Stromal cell of bone marrow (primary cell): ENCODE measurements at places on chromosomes 3 and 15.

DNA sequence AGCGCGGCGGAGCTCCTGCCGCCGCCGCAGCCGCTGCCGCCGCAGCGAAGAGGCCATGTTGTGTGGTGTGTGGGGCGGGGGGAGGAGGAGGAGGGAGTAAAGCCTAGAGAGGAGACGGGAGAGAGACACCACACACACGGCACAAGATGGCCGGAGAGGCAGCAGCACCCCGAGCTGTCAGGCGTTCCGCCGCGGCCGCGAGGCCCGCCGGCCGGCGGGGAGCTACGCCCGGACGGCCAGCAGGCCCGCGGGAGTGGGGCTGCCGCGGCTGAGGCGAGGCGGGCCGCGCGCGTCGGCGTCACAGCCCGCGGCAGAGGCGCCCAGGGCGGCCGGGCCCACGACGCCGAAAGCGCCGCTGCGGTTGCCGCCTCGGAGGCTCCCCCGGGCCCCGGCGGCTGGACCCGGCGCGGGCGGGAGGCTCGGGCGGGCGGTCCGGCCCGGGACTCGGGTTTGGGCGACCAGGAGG, 17.4 kb upstream of the CHD2 start:
- DNase-seq, result no peak

- no peak for DNase-seq
These were observed 277.1 kb upstream of the UMPS start for GRCh38 chr3:124453189-124453588.

DNA sequence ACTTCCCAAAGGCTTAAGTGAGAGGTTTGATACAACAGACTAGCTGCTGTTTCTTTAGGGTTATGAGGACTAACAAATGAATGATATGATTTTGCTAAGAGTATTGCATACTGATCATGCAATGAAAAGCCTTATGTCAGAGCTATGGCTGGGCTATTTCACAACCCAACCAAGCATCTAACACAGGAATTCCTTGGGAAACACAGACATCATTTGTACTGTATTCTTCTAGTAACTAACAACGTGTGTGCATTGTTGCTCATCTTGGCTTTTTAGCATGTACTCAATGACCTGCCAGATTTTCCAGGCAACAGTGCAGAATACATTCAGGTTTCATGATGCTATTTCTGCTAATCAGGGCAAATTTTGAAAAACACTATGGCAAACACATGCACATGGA, 19.3 kb downstream of the PDZRN3 start:
- peak; percentile 63 for DNase-seq

DNA sequence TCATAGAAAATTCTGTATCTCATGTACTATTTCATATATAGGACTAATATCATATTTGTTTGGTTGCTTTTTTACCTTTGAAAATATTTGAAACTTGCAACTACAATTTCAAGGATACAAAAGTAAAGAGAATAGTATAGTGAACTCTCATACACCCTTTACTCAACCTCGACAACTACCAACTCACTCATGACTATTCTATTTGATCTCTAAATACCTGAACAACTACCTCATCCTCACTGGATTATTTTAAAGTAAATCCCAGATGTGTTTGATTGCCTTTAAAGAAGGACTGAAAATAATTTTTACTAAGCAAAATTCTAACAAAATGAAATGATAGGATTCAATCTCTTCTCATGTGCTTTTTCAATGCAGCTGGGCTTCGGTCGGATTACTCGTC, 12.1 kb downstream of the TMPRSS7 start:
- no peak for DNase-seq

DNA sequence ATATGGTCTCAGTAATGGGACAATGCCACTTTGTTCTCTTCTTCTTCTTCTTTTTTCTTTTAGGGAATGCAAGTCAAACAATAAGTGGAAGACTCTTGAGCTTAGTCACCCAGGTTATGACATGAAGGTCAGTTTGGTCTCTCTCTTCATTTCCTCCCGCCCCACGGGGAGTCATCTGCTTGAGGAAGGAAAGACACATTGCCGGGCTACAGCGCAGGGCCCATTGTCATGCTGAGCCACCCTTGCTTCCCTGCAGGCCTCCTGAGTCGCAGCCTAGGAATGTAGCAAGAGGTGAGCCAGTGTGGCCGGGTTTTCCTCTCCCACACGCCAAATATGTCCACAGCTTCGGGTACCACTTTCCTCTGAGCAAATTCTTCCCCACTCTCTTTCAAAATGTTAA, 47.6 kb downstream of the RAP2B start:
- no peak for DNase-seq

DNA sequence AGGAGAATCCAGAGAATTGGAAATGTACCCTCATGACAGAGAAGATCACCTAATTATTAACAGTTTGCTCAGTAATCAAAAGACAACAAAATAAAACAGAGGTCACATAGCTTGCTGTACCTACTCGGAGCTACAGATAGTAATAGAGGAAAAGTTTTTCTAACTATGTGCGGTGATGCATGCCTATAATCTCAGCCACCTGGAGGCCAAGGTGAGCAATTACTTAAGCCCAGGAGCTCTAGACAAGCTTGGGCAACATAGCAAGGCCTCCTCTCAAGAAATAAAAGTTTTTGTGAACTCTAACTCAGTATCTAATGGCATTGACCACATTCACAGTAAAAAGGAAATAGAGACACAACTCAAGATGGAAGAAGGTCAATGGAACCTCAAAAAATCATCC, 243.6 kb downstream of the ATP8B4 start:
- no peak for DNase-seq

GRCh38 chr3:178389258-178389657, 147.0 kb upstream of the KCNMB2 start:
- DNase-seq, result no peak

DNA sequence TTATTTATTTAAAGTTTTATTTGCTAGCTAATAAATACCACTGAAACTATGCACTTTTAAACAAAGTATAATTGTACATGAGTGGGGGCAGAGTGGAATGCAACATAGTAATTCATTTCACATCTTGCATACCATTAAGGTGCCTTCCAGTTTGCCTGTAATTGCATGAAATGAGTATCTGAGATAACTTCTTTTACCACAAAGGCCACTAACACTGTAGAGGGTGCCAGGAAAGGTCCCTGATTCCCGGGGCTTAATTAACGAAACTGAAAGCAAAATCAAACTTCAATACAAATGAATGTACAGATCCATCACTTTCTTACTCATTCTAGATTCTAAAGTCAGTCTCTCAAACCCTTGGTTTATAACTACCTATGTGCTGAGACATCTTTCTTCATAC, 2.1 kb downstream of the CD47 start:
- DNase-seq, result no peak

DNA sequence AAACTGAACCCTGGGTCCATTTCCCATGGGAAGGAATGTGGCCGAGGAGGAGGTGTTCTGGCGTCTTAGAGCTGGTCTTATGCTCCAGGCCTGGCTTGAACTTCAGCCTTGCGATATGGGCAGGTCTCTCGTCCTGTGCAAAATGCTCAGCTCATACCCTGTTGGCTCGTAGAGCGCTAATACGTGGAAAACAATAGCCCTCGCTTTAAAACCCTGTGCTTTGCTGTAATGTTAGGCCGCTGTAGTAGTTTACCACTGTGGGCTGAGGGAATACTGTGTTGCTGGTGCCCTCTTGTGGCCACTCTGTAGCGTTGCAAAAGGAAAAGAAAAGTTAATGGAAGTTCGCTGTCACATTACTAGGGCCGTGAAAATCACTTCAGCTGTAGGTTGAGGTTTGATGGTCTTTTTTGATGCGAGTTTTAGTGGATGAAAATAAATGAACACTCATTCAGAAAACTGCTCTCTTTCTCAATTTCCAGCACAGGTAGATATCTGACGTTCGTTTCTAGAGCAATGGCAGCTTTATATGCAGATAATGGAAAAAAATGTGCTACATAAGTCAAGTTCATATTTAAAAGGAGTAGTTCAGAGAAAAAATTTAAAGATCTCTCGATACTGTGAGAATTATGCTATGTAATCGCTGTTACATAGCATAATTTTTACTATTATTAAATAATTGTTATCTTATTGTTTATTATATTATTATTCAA, 92.9 kb downstream of the MCTP2 start:
- DNase-seq, result peak; percentile 36

DNA sequence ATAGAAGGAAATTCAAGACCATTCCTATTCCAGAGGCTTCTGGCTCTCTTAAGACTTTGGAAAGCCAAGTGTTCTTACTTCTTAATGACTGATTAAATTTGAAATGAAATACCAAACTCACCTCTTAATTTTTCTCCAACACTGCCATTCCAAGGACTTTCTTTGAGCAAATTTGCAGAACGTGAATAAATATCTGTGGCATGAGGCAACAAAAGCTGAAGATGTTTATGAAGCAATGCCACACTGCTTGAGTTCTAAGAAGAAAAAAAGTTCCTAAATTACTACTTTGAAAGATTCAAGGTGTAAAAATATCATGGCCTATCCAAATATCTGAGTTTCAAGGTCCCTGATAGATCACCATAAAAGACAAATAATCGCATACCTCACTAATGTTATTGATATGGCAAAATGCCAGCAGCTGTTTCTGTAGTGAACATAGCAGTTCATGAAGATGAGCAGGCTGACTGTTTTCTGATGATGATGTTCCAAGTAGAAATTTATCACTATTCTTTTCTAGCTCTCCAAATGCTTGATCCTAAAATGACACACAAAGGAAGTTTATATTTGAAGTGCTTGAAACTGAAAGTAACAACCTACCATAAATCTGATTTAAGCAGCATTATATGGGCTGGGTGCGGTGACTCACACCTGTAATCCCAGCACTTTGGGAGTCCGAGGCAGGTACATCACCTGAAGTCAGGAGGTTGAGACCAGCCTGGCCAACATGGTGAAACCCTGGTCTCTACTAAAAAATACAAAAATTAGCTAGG, 104.4 kb downstream of the HERC1 start:
- DNase-seq, result no peak

- DNase-seq, result no peak
These were observed 395.3 kb downstream of the IL5RA start for GRCh38 chr3:2714834-2715233.

DNA sequence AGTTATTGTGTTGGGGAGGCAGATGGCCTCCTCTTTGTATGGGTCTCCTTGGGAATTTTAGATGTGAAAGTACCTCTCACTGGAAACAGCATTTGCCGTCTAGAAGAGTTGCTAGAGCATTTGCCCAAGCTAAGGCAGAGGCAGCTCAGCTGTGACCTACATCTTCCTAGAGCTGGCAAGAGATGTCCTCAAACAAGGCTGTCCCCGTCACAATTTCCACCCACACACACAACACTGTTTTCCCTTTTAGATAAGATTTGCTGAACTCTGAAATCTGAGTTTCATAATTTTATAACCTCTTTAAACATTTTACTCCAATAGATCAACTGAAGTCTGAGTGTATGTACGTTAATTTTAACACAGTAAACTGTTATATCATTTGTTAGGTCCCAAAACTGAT, 352.6 kb downstream of the EPHB1 start:
- no peak for DNase-seq

DNA sequence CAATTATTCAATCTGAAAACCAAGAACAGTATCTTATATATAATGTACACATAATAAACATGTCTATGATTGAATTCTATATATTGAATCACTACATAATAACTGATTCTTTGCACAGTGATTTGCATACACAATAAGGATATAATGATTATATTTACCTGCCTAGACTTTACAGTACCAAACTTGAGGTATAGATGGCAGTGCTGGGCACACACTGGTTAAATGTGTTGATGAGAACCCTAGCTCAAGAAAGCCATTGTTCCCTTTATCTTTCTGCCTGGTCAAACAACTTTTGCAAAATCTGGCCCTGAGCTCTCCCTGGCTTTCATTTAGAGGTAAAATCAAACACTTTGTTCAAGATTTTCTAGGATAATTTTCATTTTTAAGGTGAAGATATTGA, 697.7 kb downstream of the TUSC7 start:
- DNase-seq, result no peak

DNA sequence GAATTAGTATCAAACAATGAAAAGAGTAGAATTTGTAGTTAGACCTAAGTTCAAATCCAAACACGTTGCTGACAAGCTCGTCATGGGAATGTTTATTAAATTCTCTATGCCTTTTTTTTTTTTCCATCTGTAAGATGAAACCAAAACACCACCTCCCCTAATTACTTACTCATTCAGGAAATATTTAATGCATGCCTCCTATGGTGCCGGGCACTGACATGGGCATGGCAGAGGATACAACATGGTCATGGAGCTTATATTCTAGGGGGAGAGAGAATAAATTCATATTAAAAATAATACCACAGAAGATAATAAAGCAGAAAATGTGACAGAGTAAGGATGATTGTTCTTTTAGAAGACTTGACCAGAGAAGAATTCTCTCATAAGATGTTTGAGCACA, 215.8 kb downstream of the RYR3 start:
- no peak for DNase-seq

- no peak for DNase-seq
These were observed 159.3 kb upstream of the DPH6 start for GRCh38 chr15:35705030-35705883.

DNA sequence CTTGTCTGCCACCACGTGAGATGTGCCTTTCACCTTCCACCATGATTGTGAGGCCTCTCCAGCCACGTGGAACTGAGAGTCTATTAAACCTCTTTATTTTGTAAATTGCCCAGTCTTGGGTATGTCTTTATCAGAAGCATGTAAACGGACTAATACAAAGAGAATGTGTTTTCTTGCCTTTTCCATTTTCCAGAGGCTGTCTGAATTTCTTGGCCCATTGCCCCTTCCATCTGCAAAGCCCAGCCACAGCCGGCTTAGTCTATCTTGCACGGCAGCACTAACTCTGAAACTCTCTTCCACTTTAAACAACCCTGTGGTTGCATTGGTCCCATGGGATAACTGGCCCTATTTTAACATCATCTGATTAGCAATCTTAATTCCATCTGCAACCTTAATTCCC, 215.3 kb downstream of the LRTM1 start:
- DNase-seq, result peak; percentile 13

GRCh38 chr3:140384028-140384771, 293.7 kb upstream of the TRIM42 start:
- no peak for DNase-seq

- peak; percentile 75 for DNase-seq
These were observed 26.5 kb downstream of the P3H2 start for GRCh38 chr3:190094160-190094718.

DNA sequence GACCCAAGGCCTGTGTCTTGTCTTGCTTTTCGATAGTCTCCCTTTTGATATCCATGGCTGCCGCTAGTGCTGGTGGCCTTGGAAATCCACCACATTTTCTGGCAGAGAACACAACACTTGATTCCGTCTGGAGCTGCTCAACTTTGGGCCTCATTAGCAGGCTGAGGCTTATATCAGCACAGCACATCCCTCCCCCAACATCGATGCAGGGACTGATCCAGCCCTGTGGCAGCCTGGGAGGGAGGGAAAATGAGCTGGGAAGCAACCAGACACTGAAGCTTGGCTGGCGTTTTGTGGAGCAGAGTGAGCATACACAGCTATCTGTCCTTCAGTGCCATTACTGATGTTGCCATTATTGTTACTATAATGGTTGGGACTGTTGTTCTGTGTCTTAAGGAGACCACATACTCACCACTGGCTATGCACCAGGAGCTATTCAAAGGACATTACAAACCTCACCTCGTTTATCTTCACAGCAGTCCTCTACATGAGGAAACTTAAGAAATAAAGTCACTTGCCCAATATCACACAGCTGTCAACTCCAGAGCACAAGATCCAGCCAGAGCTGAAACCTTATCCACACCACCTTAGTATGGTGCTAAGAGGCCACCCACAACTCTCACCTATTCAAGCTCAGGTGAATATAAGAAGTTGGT, 102.9 kb downstream of the SUCLG2 start:
- no peak for DNase-seq

- DNase-seq, result no peak
These were observed 44.4 kb downstream of the COL6A5 start for GRCh38 chr3:130389743-130390478.

- DNase-seq, result no peak
These were observed 25.6 kb downstream of the DCUN1D1 start for GRCh38 chr3:182954553-182955235.
